Breast epithelium (tissue), 4 donors: ENCODE measurements at places on chromosomes 12 and 14. TPM values are rescaled to one million over a fixed set of nuclear protein-coding genes. Genes with fewer than 3 reads are reported as not detected.

The SLC38A4 gene
- not detected for total RNA-seq

The ERBB3 gene
- total RNA-seq: 187 TPM

The LGMN gene
- 122 TPM for total RNA-seq

The LRRC10 gene
- not detected for total RNA-seq

The ARMH4 gene
- 5.4 TPM for total RNA-seq

The IFNG gene
- not detected for total RNA-seq

The NRXN3 gene
- 2.9 TPM for total RNA-seq

The OVCH1 gene
- total RNA-seq: 0.44 TPM

The ASCL1 gene
- 0.15 TPM for total RNA-seq

The PRMT5 gene
- total RNA-seq: 48.6 TPM

The TSPAN9 gene
- 44.9 TPM for total RNA-seq

The MANSC4 gene
- not detected for total RNA-seq

The KRT73 gene
- total RNA-seq: not detected

The RNU4-1 gene
- total RNA-seq: under 0.01 TPM

The OR4K13 gene
- not detected for total RNA-seq

The CD9 gene
- 243 TPM for total RNA-seq

The KRT82 gene
- not detected for total RNA-seq

The COX8C gene
- total RNA-seq: not detected

The SMAGP gene
- total RNA-seq: 16.1 TPM

The RASSF8 gene
- total RNA-seq: 52.1 TPM

The CHGA gene
- total RNA-seq: 0.98 TPM

The POLE2 gene
- total RNA-seq: 5.6 TPM
